Anterior cingulate cortex (tissue), 58 donors: ENCODE measurements at places on chromosomes 12 and 14.

DNA sequence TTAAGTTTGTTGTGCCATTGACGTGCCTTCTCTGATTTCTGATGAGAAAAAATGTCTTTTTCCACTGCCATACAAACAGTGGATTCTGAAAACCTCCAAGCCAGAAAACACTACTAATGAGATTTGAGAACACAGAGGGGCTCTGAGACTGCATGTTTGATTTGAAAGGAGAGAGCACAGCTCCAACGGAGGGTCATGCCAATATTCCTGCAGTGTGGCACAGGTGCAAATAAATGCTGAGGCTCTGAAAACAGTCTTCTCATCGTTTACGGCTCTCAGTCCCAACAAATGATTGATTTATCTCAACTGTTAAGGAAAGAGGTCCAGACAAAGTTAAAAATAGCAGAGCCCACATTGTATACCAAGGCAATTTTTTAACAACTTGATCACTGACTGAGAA is 128.7 kb downstream of the KCNH5 start:
- no peak for DNase-seq

DNA sequence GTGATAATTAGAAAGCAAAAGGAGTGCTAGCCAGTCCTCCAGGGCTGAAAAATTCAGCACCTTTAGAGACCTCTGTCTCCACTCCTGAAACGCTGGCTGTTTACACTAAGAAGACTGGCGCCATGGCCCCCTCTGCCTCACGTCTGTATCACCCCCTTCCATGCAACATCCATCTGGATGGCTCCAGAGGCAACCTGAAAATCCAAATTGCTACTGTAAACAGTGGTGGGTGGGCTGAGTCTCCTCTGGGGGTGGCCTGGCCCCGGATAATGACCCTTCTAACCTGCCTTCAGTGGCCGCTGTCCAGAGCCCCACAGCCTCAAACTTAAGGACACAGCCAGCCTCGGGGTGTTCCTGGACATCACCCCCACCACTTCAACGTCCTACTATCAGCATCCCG is 1.4 kb downstream of the PRKD1 start:
- DNase-seq, result no peak

- DNase-seq, result no peak
Measured at GRCh38 chr12:52233462-52234207, 592 bp downstream of the KRT7 start.

- DNase-seq, result no peak
Measured at GRCh38 chr14:93329965-93330608, 2.7 kb downstream of the BTBD7 start.

GRCh38 chr14:21041676-21042433 is at the start of gene RNASE7:
RNASE7 (plus strand) TSS chr14:21042362; CDS start chr14:21042993, 631 bp downstream.
- no peak for DNase-seq

- DNase-seq, result no peak
Measured at GRCh38 chr14:92658160-92658559, 90.3 kb downstream of the LGMN start.

DNA sequence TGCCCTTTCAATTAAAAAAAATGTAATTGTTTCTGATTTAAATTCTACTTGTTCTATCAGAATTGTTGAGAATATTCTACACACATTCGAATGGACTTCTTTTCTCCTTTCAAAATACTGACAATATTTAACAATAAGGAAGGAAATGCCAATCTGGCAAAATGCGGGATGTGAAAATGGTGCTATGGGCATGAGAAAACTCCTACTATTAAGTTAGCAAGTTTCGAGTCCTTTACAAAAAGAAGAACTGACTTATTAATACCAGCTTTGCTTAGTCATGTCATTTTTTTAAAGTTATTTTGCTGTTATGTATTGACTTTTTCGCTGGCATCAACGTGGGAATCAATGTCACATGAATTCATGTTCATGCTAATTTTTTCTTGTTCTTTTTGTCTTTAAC is 31.7 kb upstream of the ARL1 start:
- DNase-seq, result no peak

DNA sequence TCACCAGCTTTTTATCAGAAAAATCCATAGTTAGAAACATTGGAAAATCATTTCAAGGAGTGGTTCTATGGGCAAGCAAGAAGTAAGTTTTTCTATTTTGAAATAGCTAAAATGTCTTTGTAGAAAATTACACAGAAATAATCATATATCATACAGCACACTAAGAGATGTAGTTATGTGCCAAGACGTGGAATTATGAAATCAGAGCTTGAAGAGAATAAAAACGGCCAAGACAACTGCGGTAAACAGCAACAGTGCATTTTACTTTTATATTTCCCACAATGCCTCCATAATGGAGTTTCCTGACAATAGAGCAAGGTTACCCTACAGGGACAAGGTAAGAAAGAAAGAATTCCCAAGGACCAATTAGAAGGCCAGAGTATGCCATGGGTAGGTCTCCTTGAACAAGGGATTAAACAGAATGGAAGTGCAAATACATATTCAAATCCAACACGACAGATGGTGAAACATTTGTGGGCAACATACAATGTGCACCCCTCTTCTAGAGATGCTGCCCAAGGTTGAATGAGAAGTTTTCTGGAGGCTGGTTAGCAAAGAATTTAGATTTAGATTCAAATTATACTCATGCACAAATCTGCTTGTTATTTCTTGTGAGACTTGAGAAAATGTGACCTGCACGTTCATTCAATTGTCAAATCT is 76.1 kb upstream of the BTG1 start:
- DNase-seq, result no peak

- no peak for DNase-seq
Measured at GRCh38 chr12:13289653-13290289, 93.2 kb downstream of the EMP1 start.
